Activated naive CD4-positive, alpha-beta T cell treated with anti-CD3 and anti-CD28 coated beads for 36 hours (primary cell): ENCODE measurements at places on chromosomes 7 and 10. TPM values are rescaled to one million over a fixed set of nuclear protein-coding genes. Genes with fewer than 3 reads are reported as not detected.

- DNase-seq: no peak
- no peaks in the 10 kb centered on the region for H3K36me3 ChIP-seq
- H3K27me3 ChIP-seq: peaks cover 16% of the 10 kb centered on the region
These were observed 35.8 kb downstream of the IQUB start for GRCh38 chr7:123498601-123499000.

- H3K4me3 ChIP-seq: no peak overlapping the region
- H3K36me3 ChIP-seq: no peaks in the 10 kb centered on the region
- DNase-seq: peak; percentile 29
- peaks cover 9% of the 10 kb centered on the region for H3K27me3 ChIP-seq
- H3K4me1 ChIP-seq: no peaks in the 10 kb centered on the region
These were observed 65.0 kb upstream of the FGFR2 start for GRCh38 chr10:121662945-121663917.

- no peak for DNase-seq
- no peaks in the 10 kb centered on the region for H3K36me3 ChIP-seq
- no peak overlapping the region for H3K4me3 ChIP-seq
These were observed 947.9 kb upstream of the LRRN3 start for GRCh38 chr7:110142939-110143526.

GRCh38 chr7:138208142-138208570 lies 131.9 kb downstream of the AKR1D1 start:
- no peak for DNase-seq
- H3K27me3 ChIP-seq: peaks cover 2% of the 10 kb centered on the region
- H3K27ac ChIP-seq: no peak overlapping the region
- no peaks in the 10 kb centered on the region for H3K36me3 ChIP-seq
- H3K4me1 ChIP-seq: no peaks in the 10 kb centered on the region
- no peak overlapping the region for H3K4me3 ChIP-seq

PCLO gene
- total RNA-seq: not detected

GRCh38 chr10:34768261-34768971 lies 46.7 kb downstream of the PARD3 start:
- no peaks in the 10 kb centered on the region for H3K36me3 ChIP-seq
- H3K4me3 ChIP-seq: no peak overlapping the region
- no peaks in the 10 kb centered on the region for H3K4me1 ChIP-seq
- no peak overlapping the region for H3K27ac ChIP-seq

DNA sequence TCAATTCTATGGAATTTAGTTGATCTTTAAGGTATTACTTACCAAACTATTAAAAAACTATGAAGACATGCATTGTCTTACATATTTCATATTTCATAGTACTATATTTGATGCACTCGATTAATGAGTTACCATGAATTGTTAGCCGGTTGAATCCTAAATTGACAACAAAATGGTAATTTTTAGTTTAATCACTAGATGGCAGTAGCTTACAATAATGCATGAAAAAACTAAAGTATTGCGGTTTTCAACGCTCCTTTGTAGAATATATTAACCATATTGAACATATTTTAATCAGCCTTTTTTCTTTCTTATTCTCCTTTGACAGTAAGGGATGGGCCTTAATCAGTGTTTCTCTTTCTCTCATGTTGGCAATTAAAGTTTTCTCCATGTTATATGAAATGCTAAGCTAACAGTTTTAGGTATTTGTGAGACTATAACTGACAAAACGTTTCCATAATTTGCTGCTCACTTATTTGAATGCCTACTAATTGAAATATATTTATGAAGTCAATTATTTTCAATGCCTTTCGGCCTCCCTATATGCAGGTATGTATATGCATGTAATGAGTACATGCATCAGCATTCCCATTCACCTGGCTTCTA lies 48.5 kb upstream of the ARL4A start:
- no peaks in the 10 kb centered on the region for H3K36me3 ChIP-seq
- no peaks in the 10 kb centered on the region for H3K27me3 ChIP-seq
- peaks cover 19% of the 10 kb centered on the region for H3K4me1 ChIP-seq
- H3K4me3 ChIP-seq: no peak overlapping the region

GRCh38 chr7:43659549-43659896 lies 69.8 kb downstream of the COA1 start:
- DNase-seq: no peak
- peak overlapping the region; percentile 70 for H3K27ac ChIP-seq
- H3K4me3 ChIP-seq: no peak overlapping the region
- no peaks in the 10 kb centered on the region for H3K27me3 ChIP-seq
- H3K4me1 ChIP-seq: peaks cover 65% of the 10 kb centered on the region

GRCh38 chr7:17618652-17618974 lies 320.2 kb downstream of the AHR start:
- H3K27me3 ChIP-seq: no peaks in the 10 kb centered on the region
- H3K4me3 ChIP-seq: no peak overlapping the region
- H3K4me1 ChIP-seq: no peaks in the 10 kb centered on the region
- no peaks in the 10 kb centered on the region for H3K36me3 ChIP-seq
- no peak overlapping the region for H3K27ac ChIP-seq

DNA sequence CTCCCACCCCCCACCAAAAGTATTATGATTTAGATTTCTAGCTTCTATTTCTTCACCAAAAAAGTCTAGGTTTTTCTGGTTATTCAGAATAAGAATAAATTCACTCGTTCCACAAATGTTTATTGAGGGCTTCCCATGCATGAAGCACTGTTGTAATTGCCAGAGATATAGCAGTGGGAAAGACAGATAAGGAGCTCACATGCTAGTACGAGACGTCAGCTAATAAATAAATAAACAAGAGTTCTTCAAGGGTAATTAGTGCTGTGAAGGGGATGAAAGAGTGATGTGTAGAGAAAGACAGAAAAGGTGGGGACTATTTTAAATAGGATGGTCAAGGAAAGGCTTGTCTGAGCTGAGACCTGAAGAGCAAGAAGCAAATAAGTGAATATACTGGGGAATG lies 38.1 kb upstream of the SEPTIN7 start:
- no peak overlapping the region for H3K4me3 ChIP-seq
- H3K4me1 ChIP-seq: peaks cover 6% of the 10 kb centered on the region
- DNase-seq: no peak
- no peaks in the 10 kb centered on the region for H3K27me3 ChIP-seq
- H3K27ac ChIP-seq: no peak overlapping the region

- H3K4me3 ChIP-seq: no peak overlapping the region
- no peaks in the 10 kb centered on the region for H3K4me1 ChIP-seq
- no peaks in the 10 kb centered on the region for H3K36me3 ChIP-seq
- no peak for DNase-seq
These were observed 77.8 kb upstream of the KAT6B start for GRCh38 chr10:74748468-74749031.

RNF32 gene
- total RNA-seq: 0.64 TPM

GRCh38 chr7:120400806-120401455 lies 128.0 kb downstream of the KCND2 start:
- no peaks in the 10 kb centered on the region for H3K36me3 ChIP-seq
- DNase-seq: no peak
- no peak overlapping the region for H3K27ac ChIP-seq

- H3K27me3 ChIP-seq: no peaks in the 10 kb centered on the region
- H3K27ac ChIP-seq: peak overlapping the region; percentile 88
- DNase-seq: no peak
- peaks cover 73% of the 10 kb centered on the region for H3K4me1 ChIP-seq
These were observed 73.3 kb upstream of the LYZL2 start for GRCh38 chr10:30702860-30703259.

DNA sequence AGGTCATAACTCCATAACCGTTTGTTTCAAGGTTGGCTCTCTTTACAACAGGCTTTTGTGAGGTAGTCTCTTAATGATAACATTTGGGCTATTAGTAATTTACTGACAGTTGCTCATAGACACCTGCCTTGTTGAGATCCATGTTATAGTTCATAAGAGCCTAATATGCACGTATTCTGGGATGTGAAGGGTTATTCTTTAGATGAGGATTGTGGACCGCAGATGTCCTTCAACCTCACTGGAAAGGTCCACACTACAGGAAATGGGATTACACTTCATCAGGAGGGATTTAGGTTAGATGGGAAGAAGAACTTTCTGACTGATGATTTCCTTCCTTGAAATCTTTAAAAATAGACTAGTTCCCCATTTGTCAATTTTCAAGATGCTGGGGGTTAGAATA lies 62.8 kb downstream of the SAMD9 start:
- no peak overlapping the region for H3K4me3 ChIP-seq
- no peak for DNase-seq
